Adrenal gland (tissue), 19 donors: ENCODE measurements at places on chromosomes 1 and 21. TPM values are rescaled to one million over a fixed set of nuclear protein-coding genes. Genes with fewer than 3 reads are reported as not detected.

DNA sequence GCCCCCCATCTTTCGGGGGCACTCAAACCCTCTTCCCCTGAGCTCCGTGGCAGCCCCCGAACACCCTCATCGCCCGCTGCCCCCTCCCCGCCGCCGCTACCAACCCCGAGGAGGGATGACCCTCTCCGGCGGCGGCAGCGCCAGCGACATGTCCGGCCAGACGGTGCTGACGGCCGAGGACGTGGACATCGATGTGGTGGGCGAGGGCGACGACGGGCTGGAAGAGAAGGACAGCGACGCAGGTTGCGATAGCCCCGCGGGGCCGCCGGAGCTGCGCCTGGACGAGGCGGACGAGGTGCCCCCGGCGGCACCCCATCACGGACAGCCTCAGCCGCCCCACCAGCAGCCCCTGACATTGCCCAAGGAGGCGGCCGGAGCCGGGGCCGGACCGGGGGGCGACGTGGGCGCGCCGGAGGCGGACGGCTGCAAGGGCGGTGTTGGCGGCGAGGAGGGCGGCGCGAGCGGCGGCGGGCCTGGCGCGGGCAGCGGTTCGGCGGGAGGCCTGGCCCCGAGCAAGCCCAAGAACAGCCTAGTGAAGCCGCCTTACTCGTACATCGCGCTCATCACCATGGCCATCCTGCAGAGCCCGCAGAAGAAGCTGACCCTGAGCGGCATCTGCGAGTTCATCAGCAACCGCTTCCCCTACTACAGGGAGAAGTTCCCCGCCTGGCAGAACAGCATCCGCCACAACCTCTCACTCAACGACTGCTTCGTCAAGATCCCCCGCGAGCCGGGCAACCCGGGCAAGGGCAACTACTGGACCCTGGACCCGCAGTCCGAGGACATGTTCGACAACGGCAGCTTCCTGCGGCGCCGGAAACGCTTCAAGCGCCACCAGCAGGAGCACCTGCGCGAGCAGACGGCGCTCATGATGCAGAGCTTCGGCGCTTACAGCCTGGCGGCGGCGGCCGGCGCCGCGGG lies 837 bp downstream of the FOXD3 start:
- H3K27me3 ChIP-seq: peaks cover 100% of the 10 kb centered on the region
- DNase-seq: no peak
- H3K4me3 ChIP-seq: no peak overlapping the region
- peaks cover 15% of the 10 kb centered on the region for H3K4me1 ChIP-seq
- no peaks in the 10 kb centered on the region for H3K36me3 ChIP-seq
- no peak overlapping the region for H3K27ac ChIP-seq

DNA sequence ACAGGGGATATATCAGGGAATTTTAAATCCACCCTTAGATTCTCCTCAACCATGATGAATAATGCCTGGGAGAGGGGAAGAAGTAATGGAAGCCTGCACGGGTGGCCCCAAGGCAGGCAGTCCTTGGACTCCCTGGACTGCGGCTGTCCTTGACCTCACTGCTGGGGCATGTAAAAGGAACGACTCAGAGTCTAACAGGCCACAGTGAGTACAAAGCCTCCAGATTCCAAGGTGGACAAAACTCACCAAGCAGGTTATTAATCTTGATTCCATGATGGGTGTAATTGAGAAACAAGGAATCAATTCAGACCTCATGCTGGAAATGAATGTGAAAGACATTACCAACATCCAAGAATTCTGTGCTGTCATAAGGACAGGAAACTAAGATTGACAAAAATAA lies 13.0 kb upstream of the ARHGAP29 start:
- no peaks in the 10 kb centered on the region for H3K27me3 ChIP-seq
- H3K27ac ChIP-seq: no peak overlapping the region
- H3K36me3 ChIP-seq: no peaks in the 10 kb centered on the region

The REG4 gene
- not detected for total RNA-seq

The AMY1C gene
- not detected for total RNA-seq

GRCh38 chr1:8533907-8534306 lies 216.0 kb downstream of the SLC45A1 start:
- H3K27ac ChIP-seq: no peak overlapping the region
- H3K27me3 ChIP-seq: no peaks in the 10 kb centered on the region
- DNase-seq: no peak
- no peaks in the 10 kb centered on the region for H3K4me1 ChIP-seq

- no peaks in the 10 kb centered on the region for H3K4me1 ChIP-seq
- no peaks in the 10 kb centered on the region for H3K36me3 ChIP-seq
- H3K27me3 ChIP-seq: no peaks in the 10 kb centered on the region
- no peak for DNase-seq
Measured at GRCh38 chr1:193472430-193472829, 286.0 kb upstream of the B3GALT2 start.

The AMY1B gene
- total RNA-seq: not detected

DNA sequence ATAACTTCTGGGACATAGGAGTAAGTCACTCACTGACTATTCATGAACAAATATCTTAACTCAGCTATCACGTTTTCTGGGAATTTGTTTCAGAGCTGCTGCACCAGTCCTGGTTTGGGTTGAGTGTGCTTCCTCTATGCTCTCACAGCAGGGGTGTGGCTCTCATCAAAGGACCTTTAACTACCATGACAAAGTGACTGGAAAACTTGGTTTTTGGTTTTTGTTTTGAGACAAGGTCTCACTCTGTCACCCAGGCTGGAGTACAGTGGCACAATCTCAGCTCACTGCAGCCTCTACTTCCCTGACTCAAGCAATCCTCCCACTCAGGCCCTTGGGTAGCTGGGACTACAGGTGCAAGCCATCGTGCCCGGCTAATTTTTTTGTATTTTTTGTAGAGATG lies 4.1 kb downstream of the ILDR2 start:
- no peaks in the 10 kb centered on the region for H3K4me1 ChIP-seq
- peaks cover 24% of the 10 kb centered on the region for H3K27me3 ChIP-seq
- no peak overlapping the region for H3K27ac ChIP-seq
- no peak for DNase-seq
- H3K4me3 ChIP-seq: no peak overlapping the region

- H3K36me3 ChIP-seq: no peaks in the 10 kb centered on the region
- peaks cover 9% of the 10 kb centered on the region for H3K4me1 ChIP-seq
- H3K4me3 ChIP-seq: no peak overlapping the region
- no peak overlapping the region for H3K27ac ChIP-seq
- no peaks in the 10 kb centered on the region for H3K27me3 ChIP-seq
Measured at GRCh38 chr1:93578911-93579825, 102.5 kb downstream of the BCAR3 start.

DNA sequence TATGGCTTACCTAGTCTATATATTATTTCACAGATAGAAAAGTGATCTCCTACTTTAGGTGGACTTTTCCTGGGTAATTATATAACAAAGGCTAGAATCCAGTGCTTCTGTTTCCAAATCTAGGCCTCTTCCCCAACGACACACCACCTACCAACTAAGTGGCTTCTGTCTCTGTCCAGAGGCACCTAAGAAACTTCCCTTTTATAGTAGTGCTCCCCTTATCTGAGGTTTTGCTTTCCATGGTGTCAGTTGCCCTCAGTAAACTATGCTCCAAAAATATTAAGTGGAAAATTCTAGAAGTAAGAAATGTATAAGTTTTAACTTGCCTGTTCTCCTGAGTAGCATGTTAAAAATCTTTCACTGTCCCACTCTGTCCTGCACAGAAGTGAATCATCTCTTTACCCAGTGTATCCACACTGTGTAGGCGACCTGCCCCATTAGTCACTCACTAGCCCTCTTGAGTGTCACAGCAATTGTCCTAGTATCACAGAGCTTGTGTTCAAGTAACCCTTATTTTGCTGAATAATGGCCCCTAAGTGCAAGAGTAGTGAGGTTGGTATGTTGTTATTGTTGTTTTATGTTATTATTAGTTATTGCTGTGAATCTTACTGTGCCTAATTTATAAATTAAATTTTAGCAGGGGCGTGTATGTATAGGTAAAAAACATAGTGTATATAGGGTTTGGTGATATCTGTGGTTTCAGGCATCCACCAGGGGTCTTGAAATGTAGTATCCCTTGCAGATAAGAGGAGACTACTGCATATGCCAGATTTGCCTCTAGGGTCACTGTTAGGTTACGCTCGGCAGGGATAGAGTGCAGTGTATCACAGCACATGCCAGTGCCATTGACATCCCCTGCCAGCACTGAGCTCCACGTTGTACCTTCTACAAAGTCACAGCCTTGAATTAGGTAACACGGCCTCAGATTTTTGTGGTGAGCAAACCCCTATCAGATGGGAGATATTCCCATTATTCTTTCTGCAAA lies 14.7 kb upstream of the CD53 start:
- H3K4me3 ChIP-seq: no peak overlapping the region
- no peaks in the 10 kb centered on the region for H3K27me3 ChIP-seq
- H3K36me3 ChIP-seq: no peaks in the 10 kb centered on the region
- H3K27ac ChIP-seq: no peak overlapping the region

- H3K27me3 ChIP-seq: no peaks in the 10 kb centered on the region
- H3K4me3 ChIP-seq: no peak overlapping the region
- no peak for DNase-seq
- no peaks in the 10 kb centered on the region for H3K36me3 ChIP-seq
- no peaks in the 10 kb centered on the region for H3K4me1 ChIP-seq
- no peak overlapping the region for H3K27ac ChIP-seq
Measured at GRCh38 chr1:22763487-22764200, 53.0 kb downstream of the EPHB2 start.

GRCh38 chr1:103198076-103198475 lies 89.8 kb upstream of the COL11A1 start:
- no peak overlapping the region for H3K4me3 ChIP-seq
- DNase-seq: no peak
- no peaks in the 10 kb centered on the region for H3K27me3 ChIP-seq
- H3K4me1 ChIP-seq: no peaks in the 10 kb centered on the region

- H3K4me1 ChIP-seq: no peaks in the 10 kb centered on the region
- H3K4me3 ChIP-seq: no peak overlapping the region
- H3K27ac ChIP-seq: no peak overlapping the region
Measured at GRCh38 chr1:33930346-33931110, 66.6 kb downstream of the HMGB4 start.

The DEPDC1 gene
- total RNA-seq: 0.57 TPM

GRCh38 chr1:87268111-87268510 lies 60.6 kb upstream of the LMO4 start:
- H3K4me3 ChIP-seq: no peak overlapping the region
- no peak overlapping the region for H3K27ac ChIP-seq
- H3K27me3 ChIP-seq: no peaks in the 10 kb centered on the region
- no peaks in the 10 kb centered on the region for H3K36me3 ChIP-seq
- no peaks in the 10 kb centered on the region for H3K4me1 ChIP-seq

The ACKR1 gene
- 19.9 TPM for total RNA-seq
